ENCODE measurements at places on chromosomes 12 and 14.

DNA sequence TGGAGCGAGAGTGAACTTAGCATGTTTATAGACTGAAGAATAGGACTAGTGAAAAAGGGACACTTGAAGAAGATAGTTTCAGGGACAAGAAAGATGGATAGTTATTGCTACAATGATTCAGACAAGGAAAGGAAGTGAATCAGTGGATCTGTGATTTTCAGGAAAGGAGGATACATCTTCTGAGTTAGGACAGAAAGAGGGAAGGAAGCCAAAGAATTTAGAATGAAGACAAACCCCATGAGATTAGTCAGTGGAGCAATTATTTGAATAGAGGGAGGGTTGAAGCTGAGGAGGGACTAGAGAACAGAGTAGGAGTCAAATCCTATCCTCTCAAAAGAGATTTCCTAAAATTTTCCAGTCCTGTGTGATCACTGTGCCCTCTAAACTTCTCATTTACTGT lies 282.7 kb downstream of the AKAP6 start:
- DNase-seq: no peak

DNA sequence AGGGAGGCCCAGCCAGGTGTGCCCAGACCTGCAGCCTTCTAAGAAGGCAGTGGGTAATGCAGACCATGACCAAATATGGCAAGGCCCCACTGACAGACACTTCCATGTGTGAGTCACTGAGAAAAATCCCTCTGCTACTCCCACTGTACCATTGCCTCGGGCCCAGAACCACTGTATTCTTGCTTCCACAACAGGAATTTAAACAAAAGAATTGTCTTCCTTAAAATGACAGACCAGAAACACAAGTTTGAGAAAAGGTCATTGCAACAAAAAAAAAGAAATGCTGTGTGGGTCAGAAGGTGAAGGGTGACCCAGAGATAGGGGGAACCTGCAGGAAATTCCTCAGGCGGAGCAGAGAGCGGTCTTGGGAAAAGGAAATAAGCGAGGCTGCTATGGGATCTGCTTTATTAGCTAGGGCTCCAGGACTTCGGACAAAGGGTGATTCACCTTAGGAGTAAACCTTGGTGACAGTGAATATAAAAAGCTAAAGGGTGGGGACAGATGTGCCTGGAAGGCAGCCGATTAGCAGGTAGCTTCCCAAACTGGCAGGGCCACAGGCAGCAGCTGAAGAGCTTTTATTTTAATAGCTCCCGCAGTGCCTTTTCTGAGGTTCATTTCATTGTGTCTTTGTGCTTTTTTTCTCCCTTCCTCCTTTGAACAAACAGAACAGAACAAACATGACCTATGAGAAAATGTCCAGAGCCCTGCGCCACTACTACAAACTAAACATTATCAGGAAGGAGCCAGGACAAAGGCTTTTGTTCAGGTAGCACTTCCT lies 185.3 kb upstream of the BCL2L14 start:
- DNase-seq: no peak

DNA sequence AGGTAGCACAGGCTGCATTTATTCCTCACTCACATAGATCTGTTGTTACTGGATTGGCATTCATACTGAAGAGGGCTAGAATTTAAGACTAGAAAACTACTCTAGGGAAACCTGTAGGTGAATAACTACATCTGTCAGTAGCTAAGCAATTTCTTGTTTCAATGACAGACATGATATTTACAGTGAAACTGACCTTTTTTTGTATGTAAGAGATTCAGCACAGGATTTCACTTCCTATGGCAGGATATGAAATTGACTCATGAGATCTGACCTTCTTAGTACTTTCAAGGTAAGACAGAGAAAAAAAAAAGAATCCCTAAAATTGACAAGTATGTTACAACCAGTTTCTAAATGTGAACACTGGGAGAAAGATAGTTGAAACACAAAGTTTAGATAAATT lies 189.8 kb upstream of the SLC16A7 start:
- no peak for DNase-seq

DNA sequence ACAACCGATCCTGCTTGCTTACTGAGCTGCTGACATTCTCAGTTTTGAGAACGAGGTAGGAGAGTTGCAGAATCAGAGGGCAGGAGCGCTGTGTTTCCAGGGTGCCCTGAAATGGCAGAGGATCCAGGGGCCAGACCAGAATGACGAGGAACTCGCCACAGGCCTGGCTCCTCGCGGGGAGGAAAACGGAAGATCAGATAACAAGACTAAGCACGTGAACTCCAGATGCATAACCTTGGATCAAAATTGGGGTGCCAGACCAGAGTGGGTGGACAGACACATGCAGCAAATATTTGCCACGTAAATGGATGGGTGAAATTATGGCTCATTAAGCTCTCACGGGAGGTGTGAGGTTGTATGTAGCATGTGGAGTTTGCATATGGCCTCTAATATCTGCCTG lies 46.5 kb downstream of the ELK3 start:
- DNase-seq: no peak

Measured in Right ventricle myocardium superior (tissue), 1 donor.